AML-193 (cell line): ENCODE measurements at places on chromosomes 2 and 18.
A peak's percentile ranks its signal among the peaks of the same experiment; 100 is the strongest.

DNA sequence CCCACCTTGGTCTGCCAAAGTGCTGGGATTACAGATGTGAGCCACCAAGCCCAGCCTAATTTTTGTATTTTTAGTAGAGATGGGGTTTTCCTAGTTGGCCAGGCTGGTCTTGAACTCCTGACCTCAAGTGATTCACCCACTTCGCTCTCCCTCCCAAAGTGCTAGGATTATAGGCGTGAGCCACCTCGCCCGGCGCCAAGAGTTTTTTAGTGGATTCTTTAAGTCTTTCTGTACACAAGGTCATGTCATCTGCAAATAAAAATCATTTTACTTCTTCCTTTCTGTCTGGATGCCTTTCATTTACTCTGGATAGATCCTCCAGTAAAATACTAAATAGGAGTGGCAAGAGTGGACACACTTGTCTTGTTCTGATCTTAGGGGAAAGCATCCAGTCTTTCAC, 61.7 kb downstream of the KCMF1 start:
- no peak for DNase-seq

GRCh38 chr18:2336690-2337392, 234.5 kb downstream of the METTL4 start:
- DNase-seq = no peak

DNA sequence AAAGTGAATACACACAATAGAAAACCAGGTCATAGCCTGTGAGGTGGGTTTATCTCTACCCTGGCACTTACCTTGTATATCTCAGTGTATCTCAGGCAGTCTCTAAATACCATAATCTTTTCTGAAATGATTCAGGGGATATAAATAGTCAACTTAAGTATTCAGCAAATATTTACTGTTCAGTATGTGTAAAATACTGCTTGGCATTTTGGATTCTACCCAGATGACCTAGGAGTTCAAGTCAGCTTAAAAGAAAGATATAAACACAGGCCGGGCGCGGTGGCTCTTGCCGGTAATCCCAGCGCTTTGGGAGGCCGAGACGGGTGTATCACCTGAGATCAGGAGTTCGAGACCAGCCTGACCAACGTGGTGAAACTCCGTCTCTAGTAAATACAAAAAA, 23.8 kb downstream of the GRHL1 start:
- DNase-seq = no peak

GRCh38 chr18:63131106-63131958, 188.2 kb downstream of the BCL2 start:
- peak; percentile 40 for DNase-seq

DNA sequence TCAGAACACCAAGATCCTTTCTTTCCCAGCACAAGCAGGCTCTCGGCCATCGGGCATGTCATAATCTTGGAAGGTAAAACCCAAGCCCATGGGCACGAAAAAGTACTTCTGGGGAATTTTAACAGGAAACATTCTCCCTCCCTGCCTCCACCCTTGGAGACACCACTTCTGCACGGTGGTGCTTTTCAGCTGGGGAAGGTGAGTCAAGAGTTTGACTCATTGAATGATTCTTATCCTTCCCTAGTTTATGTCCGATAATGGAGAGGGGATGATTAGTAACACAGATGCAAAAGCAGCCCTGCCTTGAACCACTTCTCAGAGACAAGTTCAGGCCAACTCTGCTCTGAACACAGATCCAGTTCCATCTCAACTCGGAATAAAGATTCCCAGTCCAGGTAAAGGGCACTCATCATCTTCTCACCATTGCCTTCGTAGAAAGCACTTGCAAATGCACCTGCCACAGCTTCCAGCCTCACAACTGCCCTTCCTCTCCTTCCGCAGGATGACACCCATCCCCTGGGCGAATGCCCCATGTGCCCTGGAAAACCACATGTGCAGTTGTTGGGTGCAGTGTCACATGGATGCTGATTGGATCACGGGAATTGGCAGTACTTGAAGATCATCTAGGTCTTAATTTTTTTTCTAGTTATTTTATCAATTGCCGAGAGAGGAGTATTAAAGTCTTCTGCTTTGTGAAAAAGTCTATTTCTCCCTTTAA, 136.2 kb downstream of the PXDN start:
- no peak for DNase-seq

DNA sequence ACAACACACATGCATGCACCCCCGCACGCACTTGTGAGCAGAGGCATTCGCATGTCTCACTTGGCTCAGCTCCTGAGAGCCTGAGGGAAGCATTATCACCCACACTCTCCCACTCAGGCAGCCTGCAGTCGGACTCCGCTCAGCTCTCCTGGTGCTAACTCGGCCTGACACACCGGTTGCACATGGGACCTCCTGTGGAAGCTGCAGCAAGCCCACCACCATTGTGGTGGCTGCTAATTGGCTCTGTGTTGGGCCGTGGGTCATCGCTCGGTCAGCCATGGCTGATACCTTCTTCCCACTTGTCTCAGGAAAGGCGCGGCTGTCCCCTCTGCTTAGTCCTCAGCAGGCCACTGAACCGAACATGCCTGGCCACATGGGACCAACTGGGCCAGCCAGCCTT, 13.7 kb upstream of the TEX261 start:
- DNase-seq = no peak

GRCh38 chr2:98857001-98857400, 79.0 kb downstream of the CRACDL start:
- peak; percentile 3 for DNase-seq

DNA sequence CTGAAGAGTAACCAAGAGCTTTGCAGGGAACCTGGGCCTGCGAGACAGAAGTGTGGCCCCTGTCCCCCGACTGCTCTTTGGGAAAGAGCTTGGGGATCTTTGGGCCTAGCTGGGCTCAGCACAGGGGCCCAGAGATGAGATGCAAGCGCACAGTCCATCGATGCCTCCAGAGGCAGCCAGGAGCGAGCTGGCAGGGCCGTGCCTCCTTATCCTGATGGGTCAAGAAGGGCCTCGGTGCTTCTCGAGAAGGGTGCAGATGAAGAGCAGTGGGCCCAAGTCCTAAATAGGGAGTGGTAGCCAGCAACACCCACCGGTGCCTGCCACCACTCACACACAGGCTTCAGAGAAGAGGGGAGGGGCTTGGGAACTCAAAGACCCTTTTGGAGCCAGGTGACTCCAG, 17.6 kb downstream of the KCNK3 start:
- no peak for DNase-seq

GRCh38 chr2:3042601-3043585, 334.7 kb downstream of the EIPR1 start:
- no peak for DNase-seq

DNA sequence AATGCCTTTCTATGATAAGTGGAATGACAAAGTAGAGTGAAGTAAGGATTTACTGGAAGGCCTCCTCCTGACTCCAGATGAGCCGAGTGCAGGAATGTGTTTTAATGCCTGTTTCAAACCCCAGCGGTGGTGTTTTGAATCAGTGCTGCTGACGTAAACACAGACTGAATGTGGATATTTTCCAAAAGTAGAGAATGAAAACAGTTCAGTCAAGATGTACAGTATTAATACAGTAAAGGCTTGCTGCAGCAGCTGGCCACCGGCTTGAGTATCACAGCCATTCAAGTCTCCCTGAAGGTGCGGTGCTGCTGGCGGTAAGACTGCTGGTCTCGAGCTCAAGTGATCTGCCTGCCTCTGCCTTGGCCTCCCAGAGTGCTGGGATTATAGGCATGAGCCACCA, 46.7 kb downstream of the ARHGAP28 start:
- DNase-seq = no peak

GRCh38 chr18:74066018-74066417, 81.6 kb downstream of the FBXO15 start:
- no peak for DNase-seq

GRCh38 chr2:102236132-102236531, 49.3 kb downstream of the IL1RL2 start:
- DNase-seq = no peak

- DNase-seq = no peak
Observed at GRCh38 chr2:1459727-1460126, 46.5 kb downstream of the TPO start.

GRCh38 chr2:119744335-119744939, 15.3 kb upstream of the PTPN4 start:
- DNase-seq = no peak

- DNase-seq = no peak
Observed at GRCh38 chr2:220269367-220269766, 641.9 kb downstream of the SLC4A3 start.

DNA sequence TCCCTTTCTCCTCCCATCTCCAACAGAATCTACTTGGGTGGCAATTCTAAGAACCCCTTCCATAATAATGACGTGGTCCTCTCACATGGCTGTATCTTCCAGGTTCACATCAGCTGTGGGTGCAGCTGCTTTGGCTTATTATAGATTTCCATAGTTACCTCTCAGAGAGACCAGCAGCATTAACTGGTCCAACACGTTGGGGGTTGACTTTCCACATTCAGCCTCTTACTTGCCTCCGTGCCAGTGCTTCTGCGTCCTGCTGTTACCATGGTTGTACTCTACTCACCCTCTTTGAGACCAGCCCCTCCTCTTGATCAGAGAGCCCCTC, 570.7 kb downstream of the PLCL1 start:
- no peak for DNase-seq

- DNase-seq = no peak
Observed at GRCh38 chr2:132544006-132544630, 125.9 kb downstream of the LYPD1 start.
